Stimulated activated CD8-positive, alpha-beta memory T cell treated with anti-CD3 and anti-CD28 coated beads, Interleukin-4, amount 100 ng/mL, for 1 hour (primary cell): ENCODE measurements at places on chromosomes 13 and 19.

DNA sequence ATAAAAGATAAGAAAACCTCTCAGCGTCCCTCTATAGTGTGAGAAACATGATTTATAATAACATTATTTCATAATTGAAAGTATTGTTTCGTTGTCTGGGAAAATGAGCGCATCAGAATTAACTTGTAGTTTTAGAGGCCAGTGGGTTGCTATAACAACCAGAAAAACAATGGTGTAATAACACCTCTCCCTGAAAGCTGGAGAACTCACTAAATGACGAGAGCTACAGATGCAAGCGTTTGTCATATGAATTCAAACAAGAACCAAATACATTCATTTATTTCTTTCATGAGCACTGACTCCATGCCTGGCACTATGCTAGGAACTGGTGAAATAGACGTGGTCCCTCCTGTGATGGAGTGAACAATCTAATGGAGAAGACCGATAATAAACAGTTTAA, 16.3 kb downstream of the KBTBD7 start:
- no peak for DNase-seq

DNA sequence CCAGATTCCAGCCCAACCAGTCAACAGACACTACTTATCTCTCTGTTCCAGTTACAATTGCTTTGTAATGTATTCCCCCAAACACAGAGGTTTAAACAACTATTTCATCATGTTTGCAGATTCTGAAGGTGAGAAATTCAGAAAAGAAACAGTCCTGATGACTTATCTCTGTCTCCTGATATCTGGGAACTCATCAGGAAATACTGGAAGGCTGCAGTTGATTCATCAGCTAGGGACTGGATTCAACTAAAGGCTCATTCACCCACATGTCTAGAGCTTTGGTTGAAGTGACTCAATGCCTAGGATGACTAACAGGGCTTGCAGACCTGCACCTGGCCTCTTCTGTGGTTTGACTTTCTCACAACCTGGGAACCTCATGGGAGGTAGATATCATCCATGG, 56.6 kb upstream of the GPC6 start:
- no peak for DNase-seq

- DNase-seq, result no peak
These were observed 64.0 kb downstream of the ALOX5AP start for GRCh38 chr13:30799356-30799824.

- DNase-seq, result no peak
These were observed 30.9 kb downstream of the SERP2 start for GRCh38 chr13:44404261-44405132.

GRCh38 chr19:14377883-14378328, 3.3 kb upstream of the ADGRE5 start:
- DNase-seq, result no peak

DNA sequence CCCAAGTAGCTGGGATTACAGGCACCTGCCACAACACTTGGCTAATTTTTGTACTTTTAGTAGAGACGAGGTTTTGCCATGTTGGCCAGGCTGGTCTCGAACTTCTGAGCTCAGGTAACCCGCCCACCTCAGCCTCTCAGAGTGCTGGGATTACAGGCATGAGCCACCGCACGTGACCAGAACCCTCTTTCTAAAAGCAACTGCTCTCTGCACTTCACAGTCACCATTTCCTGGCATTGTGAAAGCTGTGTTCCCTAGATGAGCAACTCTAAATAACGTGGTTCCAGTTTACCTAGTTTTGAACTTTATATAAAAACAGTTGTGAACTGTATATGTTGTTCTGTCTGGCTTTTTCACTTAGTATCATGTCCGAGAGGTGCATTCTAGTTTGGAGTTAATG, 152.9 kb downstream of the SIPA1L3 start:
- DNase-seq, result no peak

- DNase-seq, result no peak
These were observed 7.9 kb downstream of the SIPA1L3 start for GRCh38 chr19:37914908-37915307.

- DNase-seq, result no peak
These were observed 203.0 kb downstream of the POSTN start for GRCh38 chr13:37395544-37395943.

GRCh38 chr13:75847588-75847987, 211.5 kb downstream of the LMO7 start:
- DNase-seq, result no peak
